NAMALWA (cell line): ENCODE measurements at places on chromosomes 1 and 21.

DNA sequence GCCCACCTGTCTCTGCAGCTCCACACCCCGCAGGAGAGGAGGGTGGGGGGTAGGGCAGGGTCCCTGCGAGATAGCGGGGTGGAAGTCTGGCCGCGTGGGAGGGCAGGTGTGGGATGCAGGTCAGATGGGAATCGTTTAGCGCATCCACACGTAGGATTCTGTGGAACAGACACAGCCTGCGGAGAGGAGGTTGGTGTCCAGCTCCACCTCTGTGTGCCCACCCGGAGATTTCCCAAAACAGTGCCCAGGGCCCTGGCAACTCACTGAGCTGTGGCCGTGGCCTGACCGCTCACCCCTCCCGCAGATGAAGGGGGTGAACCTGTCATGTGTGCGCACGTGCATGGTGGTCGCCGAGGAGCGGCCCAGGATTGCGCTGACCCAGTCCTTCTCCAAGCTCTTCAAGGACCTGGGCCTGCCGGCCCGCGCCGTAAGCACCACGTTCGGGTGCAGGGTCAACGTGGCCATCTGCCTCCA, 46.9 kb downstream of the S100B start:
- DNase-seq, result no peak

DNA sequence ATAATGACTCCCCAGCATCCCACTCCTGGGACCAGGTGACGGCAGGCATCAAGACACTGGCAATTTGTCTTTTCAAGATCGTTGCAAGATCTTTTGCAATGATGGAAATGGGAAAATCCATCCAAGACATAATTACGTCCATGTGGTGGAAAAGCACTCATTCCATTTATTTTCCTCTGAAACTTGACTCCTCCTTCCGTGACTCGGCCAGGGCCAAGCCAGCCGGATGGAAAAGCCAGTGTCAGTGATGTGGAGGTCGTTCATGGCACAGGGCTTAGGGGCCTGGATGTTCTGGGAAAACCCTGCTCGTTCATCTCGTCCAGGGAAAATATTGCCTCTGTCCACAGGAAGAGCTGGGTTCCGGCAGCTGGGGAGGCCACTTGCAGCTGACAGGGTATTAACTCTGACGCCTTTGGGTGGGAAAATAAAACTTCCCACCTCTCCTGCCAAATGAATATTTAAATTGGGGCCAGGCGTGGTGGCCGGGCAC, 46.2 kb downstream of the C1orf198 start:
- DNase-seq, result no peak

DNA sequence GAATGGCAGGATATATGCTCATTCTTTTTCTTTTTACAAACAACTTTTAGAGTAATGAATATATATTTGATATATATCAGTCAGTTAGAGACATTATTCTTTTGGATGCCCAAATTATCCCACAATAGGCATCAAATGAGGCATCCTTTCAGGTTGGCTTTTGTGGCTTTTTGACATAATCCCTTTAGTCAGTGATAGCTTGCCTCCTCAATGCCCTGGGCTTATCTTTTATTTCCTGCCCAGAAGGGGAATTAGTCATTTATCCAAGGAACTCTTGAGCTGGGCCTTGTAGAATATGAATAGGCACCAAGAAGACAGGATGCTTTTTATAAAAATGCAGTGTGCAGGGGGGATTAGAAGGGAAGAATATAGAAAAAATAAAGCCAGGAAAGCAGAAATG, 22.2 kb downstream of the EPHX4 start:
- DNase-seq, result no peak

- peak; percentile 82 for DNase-seq
Measured at GRCh38 chr1:165738794-165739193, 29.9 kb downstream of the TMCO1 start.

DNA sequence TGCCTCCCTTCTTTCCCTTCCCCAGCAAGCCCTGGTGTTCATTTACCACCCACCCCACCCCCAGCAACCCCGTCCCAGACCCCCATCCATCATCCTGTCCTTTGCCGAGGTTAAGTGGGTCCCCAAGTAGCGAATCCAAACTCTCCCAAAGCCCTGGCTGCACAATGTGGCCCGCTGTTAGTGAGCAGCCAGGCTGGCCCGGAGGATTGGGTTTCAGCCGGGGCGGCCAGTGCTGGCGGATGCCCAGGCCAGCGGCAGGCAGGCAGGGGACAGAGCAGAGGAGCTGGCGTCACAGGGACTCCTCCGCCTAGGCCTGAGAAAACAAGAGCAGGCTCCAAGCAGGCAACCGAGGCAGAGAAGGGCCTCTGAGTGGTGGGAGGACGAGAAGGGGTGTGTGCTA, 61.4 kb downstream of the EPHB2 start:
- no peak for DNase-seq

GRCh38 chr1:195376190-195376589, 1232.0 kb downstream of the KCNT2 start:
- peak; percentile 27 for DNase-seq

DNA sequence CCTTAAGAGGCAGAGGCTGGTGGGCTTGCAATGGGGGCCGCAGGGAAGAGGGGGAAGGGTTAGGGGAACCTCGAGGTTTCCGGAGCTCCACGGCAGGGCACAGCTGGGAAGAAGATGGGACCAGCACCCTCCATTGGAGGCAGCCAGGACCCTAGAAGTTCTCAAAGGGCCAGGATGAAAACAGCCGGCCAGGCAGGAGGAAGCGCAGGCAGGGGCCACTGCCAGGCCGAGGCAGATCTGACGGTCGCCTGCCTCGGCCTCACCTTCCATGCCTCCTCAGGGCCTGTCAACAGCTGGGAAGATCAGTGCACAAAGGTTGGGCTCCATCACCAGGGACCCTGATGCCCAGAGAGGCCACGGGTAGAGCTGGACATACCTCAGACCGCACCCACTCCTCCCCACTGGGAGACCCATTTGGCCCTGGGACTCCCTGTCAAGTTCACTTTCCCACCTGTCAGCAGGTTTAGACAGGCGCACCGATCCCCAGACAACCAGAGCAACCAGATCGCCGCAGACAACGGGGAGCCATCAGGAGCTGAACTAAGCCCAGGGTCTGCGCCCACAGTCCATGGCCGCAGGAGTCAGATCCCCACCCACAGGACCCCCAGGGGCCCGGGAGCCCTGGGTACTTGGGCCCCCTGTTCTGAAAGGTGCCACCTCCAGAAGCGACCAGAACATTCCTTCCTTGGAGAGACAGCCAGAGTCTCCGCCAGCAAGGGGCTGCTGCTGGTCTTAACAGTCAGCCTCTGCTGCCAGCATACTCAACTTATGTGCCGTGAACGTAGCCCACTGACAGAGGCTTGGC, 2.2 kb downstream of the SLC19A1 start:
- no peak for DNase-seq

- no peak for DNase-seq
Measured at GRCh38 chr1:243587823-243588560, 262.1 kb downstream of the AKT3 start.

- no peak for DNase-seq
Measured at GRCh38 chr1:155962599-155963211, 15.6 kb downstream of the ARHGEF2 start.

DNA sequence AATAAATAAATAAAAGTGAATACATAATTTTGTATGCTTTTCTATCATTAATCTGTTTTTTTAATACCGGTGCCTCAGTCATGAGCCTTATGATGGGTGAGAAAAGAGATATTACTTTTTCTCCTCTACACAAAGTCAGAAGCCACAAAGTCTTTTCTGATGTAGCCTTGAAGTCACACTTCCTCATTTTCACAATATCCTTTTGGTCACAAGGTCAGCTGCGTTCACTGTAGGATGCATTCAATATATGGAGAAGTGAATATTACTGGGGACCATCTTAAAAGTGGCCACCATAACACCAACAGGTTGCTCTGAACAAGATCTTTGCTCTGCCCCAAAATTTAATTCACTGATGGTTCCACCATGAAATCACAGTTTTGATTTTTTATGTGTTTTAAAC, 83.3 kb upstream of the TNR start:
- DNase-seq, result peak; percentile 23

- no peak for DNase-seq
Measured at GRCh38 chr1:87305151-87305550, 23.5 kb upstream of the LMO4 start.

GRCh38 chr1:32137111-32137510, 29.3 kb downstream of the KPNA6 start:
- DNase-seq, result no peak

DNA sequence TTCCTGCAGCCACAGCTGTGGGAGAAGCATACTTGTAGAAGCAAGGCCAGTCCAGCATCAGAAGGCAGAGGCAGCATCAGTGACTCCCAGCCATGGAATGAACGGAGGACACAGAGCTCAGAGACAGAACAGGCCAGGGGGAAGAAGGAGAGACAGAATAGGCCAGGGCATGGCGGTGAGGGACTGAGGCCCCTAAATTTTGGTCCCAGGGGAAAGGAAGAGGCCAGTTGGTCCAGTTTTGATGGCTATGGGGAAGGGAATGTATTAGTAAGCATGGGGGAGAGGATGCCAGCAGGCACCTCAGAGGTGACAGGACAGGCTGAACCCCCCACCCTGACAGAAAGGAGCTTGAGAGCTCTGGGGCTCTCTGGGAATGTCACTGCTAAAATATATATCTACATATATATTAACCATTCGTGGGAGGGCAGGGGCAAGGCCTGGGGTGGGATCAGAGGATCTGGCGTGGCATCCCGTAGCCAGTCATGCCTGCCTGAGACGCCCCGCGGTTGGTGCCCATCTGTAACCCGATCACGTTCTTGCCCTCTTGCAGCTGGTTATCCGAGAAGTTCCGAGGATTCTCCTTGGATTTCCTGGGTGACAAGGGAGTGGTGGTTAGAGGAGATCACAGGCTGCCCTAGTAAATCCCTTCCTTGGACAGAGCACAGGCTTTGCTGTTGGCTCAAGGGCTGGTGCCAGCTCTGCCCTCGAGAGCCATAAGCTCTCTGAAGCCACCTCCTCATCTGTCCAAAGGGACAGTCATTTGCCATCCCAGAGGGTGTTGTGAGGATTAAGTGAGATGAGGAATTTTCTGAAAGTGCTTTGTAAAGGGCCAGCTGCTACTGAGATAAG, 6.7 kb downstream of the TAGLN2 start:
- DNase-seq, result no peak

DNA sequence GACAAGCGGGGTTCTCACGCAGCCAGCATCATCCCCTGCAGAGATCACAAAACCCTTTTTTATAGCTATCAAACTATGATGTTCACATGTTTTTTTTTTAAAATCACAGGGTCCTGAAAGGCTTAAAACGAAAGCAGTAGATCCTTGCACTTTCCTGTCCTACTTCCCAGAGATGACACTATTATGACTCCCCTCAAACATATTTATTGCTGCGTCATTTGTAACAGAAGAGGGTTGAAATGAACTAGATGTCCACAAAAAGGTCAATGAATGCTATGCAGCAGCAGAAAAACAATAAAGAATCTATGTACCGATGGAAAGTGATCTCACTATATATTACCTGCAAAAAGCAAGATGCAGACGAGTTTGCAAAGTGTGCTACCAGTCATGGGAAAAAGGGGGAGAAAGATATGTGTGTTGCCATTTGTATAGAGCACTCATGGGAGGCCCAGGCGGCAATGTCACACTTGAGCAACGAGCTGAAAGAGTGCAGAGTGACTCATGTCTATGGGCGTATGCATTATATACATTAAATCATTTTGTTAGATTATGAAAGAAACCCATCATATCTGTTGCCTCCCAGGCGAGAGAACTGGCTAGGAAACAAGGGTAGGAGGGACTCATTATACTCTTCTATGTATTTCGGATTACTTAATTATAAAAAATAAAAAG, 68.9 kb upstream of the PARP1 start:
- DNase-seq, result no peak

- no peak for DNase-seq
Measured at GRCh38 chr1:52192024-52192423, 50.1 kb downstream of the ZFYVE9 start.

GRCh38 chr1:110545492-110545891, 26.5 kb upstream of the KCNA10 start:
- DNase-seq, result no peak

GRCh38 chr1:63041660-63042059, 257.7 kb downstream of the ATG4C start:
- DNase-seq, result no peak

DNA sequence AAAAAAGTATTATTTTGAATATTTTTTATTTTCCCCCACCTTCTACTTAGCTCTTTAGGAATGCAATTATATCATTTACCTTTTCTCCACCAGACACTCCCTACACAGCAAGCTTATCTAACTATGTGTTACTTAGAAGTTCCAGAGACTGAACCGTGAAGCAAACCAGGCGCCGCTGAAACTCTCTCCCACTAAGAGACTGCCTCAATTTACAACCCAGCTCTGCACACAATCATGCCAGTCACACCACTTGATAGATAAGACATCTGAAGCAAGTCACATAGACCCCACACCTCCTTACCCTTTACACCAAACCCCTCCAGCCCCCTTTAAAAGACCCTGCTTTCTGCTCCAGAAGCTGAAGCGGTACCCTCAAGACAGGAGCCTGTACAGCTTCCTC, 245.5 kb downstream of the S1PR1 start:
- no peak for DNase-seq

DNA sequence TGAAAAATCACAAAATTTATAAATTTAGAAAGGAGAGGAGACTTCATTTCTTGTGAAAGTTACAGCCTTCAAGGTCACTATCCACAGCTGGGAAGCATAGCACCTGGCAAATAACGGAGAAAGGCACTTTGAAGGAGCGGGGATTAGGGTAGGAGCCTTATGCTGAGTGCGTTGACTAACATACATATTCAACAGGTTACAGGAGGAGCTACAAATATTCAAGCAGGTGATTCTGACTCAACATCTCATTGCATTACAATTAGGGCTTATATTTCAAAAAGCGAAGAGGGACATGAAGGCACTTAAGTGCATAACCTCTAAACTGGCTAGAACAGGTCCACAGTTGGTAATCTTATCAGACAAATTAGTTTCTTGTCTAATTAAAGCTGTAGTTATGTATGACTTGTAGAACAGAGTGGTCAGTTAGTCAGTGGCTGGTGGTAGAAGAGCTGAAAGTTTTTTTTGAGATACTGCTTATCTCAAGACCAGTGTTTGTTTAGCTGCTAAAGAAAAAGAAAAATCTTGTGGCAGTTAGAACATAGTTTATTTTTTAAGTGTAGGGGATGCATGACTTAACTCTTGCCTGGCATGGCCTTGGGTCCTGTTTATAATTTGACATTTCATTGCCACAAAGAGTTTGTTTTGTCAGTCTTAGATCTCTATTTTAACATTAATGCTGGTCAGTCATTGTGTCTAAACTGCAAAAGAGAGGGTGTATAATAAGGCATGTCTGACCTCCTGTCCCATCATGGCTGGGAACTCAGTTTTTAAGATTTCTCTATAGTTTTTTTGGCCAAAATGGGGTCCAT, 311.5 kb downstream of the DUSP10 start:
- no peak for DNase-seq

GRCh38 chr1:171405391-171405714, 80.0 kb upstream of the PRRC2C start:
- DNase-seq, result no peak

- peak; percentile 66 for DNase-seq
Measured at GRCh38 chr1:84145068-84145467, 997 bp downstream of the PRKACB start.

GRCh38 chr1:172781513-172782140, 122.7 kb downstream of the FASLG start:
- peak; percentile 24 for DNase-seq

GRCh38 chr21:32360401-32360975, 32.3 kb downstream of the URB1 start:
- no peak for DNase-seq
